GM23248 (cell line): ENCODE measurements at places on chromosomes 2 and 18.
A peak's percentile ranks its signal among the peaks of the same experiment; 100 is the strongest.

DNA sequence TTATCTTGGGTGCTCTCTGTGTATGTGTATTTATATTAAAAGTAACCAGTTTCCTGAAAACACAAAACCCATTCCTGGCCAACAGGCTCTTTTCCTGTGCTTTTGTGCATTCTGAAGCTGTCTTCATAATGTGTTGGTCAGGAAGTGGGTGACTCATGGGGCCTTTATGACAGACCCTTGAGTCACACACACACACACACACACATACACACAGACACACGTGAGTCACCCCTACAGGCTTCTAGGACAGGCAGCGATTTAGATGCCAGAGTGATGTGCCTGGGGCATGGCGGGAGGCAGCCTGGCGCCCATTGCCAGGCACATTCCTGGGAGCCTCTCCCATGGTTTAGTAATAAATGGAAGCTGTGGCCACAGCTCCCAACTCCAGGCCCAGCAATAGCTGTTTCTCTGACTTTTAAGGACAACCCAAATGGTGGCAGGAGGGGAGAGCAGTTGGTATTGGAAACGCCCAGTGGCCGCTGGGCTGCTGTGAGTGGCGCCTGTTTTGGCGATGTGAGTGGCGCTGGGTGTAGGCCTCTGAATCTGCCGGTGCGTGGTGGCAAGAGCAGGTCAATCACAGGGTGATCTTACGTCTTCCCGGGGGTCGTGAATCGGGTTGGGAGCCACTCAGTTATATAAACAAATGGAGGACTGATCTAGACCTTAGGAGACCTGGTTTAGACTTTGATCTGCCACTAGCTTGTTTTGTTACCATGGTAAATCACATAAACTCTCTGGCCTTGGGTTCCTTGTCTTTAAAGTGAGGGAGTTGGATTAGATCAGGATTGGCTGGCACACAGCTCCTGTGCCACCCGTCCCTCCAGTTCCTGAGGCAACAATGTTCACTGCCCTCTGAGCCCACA, 150.7 kb upstream of the DLX2 start:
- DNase-seq: peak; percentile 98

DNA sequence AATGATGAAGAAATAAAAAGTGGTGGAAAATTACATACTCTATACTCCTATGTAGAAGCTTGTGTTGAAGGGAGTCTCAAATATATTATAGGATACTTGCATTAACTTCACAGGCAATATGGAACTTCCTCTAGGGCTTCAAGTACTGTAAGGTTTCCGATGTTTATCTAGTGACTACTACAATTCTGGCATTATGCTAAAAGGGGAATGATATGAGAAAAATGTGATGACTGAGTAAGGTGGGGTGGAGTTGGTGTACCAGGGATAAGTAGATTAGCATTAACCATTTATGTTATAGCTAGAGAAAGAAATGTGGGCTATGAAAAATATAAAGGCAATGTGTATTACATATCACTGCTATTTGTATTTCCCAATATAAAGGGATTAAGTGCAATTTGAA, 229.5 kb downstream of the DCC start:
- DNase-seq: no peak

DNA sequence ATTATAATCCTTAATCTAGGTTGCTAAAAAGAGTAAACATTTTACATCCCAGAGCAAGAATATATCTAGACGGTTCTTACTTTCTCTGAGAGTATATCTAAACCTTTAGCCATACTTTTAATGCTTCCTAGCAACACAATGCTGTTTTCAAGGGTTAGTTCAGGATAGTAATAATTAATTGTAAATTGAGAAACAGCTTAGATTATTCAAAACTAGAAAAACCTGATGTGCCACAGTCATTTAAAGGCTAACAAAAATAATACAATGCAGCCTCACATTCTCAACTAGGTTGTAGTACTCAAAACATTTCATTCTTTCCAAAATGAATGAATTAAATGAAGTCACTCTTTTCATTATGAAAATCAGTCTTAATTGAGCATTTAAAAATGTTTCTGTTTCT, 103.2 kb upstream of the OTX1 start:
- DNase-seq: no peak

DNA sequence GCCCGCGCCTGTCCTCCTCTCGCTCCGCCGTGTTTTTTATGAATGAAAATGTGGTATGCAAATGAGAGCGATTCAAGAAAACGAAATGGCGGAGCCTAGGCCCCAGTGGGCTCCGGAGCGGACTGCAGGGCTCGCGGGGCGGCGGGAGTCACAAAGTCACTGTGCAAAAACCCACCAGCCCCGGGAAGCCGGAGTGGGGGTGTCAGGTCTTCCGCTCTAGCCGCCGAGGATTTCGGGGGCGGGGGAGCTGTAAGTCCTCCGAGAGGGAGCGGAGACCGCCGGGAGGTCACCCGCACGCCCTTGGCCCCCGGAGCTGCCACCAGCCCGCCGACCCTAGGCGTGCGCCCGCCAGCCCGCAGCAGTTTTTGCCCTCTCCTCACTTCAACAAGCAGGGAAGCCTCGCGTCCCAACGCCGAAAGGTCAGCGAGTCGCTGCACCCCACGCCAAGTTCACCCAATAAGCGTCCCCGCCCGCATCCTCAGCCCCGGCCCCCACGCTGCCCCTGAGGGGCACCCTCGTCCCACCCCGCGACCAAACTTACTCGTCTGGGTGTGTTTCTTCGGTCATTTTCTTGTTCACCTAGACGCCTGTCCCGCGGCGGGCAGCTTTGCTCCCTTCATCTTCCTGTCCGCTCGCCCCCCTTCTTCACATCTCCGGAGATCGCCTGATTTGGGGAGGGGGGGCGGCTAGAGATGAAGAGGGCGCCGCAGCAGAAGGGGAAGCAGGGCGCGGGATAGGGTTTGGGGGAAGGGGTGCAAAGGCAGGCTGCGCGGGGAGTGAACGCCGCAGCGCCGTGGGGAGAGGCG, 775 bp downstream of the SPRED2 start:
- peak; percentile 77 for DNase-seq

DNA sequence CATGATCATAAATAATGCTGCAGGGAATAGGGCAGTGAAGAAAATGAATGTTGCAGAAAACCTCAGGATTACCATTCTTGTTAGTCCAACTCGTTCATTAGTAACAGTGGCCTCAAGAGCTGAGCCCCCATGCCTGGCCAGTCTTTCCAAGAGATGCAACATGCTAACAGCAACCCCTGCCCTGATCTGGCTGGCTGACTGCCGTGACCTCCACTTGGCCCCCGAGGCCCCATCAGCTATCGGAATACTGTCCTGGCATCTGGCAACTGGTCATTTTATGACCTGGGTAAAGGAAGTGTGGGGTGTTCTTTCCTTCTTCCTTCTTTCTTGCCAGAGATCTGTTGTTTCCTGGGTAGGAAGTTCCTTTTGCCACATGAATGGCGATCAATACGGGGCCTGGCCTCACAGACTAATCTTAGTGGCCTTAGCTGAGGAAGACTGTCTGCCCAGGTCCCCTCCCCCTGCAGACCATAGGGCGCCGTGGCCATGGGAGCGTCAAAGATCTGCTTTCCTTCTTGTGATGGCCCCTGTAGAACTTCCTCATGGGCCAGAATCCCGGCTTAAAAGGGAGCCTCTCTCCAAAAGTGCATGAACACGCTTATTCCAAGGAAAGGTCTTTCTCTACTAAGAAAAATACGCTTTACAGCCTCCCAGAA, 10.6 kb upstream of the TRABD2A start:
- DNase-seq: no peak

DNA sequence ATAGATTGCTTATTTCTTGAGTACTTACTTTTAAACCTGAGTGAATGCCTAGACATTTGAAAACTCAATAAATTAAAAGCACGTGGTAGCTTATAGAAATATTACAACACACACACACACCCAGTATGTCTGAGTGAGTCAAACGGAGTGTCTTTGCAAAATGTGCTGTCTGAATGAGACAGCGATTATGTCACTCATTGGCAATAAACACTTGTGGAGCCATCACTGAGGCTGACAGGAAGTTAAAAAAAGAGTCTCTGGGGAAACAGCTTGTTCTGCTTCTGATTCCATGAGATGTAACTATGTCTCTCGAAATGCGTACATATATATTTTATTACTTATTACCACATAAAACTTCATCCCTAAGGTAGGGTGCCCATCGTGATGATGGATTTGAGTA, 22.3 kb upstream of the VPS4B start:
- peak; percentile 96 for DNase-seq

GRCh38 chr2:35082072-35082471, 1273.5 kb upstream of the CRIM1 start:
- no peak for DNase-seq

DNA sequence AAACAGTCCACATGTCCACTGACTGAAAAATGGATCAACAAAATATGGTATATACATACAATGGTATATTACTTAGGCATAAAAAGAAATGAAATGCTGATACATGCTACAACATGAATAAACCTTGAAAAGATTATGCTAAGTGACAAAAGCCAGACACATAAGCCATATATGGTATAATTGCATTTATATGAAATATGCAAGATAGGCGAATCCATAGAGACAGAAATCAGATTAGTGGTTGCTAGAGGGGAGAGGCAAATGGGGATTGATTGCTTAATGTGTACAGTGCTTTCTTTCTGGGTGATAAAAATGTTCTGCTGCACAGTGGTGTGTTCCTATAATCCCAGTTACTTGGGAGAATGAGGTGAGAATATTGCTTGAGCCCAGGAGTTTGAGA, 171.0 kb downstream of the CYP26B1 start:
- no peak for DNase-seq

- no peak for DNase-seq
Measured at GRCh38 chr18:48884306-48884705, 66.5 kb downstream of the SMAD7 start.

DNA sequence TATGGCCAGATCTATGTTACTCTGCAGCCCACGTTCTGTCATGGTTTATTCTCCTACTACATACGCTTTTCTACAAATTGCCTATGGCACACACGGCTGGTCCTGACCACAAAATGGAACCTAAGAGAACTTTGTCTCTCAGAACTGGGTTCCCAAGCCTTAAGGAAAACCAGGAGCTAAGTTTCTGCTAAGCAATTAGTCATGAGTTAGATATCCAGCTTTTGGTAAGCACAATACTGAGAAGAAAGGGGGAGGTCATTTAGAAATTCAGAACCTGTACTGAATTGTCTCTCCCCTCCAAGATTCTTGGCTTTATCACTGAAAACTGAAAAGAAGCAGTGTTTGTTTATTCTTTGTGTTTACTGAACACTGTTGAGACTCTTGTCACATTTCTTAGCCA, 283.5 kb upstream of the TANK start:
- peak; percentile 30 for DNase-seq

DNA sequence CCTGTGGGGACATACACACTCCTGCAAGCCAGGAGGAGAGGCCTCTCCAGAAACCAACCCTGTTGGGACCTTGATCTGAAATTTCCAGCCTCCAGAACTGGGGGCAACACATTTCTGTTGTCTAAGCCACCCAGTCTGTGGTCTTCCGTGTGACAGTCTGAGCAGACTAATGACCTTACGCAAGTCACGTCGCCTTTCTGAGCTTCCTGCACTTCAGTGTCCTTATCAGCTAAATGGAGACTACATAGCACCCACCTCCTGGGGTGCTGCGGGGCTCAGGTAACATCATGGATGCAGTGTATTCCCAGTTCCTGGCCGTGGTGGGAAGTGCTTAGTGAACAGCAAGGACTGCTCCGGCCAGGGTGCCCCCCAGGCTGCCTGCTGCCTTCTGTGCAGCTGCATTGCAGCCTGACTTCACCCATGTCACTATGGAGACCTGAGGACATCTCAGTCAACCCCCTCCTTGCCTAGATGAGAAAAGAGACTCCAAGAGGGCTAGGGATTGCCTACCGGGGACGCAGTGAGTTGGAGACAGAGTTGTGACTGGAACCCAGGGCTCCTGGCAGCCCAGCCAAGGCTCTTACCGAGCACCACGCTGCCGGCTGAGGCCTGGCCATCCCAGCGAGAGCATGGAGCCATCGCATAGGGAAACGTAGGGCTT, 61.2 kb upstream of the FZD5 start:
- DNase-seq: no peak

DNA sequence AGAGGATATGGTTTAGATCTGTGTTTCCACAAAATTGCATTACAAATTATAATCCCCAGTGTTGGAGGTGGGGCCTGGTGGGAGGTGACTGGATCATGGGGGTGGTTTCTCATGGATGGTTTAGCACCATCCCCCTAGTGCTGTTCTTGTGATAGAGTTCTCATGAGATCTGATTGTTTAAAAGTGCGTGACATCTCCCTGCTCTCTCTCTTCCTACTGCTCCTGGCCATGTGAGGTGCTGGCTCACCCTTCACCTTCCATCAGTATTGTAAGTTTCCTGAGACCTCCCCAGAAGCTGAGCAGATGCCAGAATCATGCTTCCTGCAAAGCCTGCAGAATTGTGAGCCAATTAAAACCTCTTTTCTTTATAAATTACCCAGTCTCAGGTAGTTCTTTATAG, 33.1 kb downstream of the LHCGR start:
- DNase-seq: no peak

GRCh38 chr2:107336526-107336925, 450.6 kb upstream of the ST6GAL2 start:
- no peak for DNase-seq

- peak; percentile 81 for DNase-seq
Measured at GRCh38 chr18:9101730-9102507, 580 bp upstream of the NDUFV2 start.
